ENCODE measurements at places on chromosomes 6 and 20.

DNA sequence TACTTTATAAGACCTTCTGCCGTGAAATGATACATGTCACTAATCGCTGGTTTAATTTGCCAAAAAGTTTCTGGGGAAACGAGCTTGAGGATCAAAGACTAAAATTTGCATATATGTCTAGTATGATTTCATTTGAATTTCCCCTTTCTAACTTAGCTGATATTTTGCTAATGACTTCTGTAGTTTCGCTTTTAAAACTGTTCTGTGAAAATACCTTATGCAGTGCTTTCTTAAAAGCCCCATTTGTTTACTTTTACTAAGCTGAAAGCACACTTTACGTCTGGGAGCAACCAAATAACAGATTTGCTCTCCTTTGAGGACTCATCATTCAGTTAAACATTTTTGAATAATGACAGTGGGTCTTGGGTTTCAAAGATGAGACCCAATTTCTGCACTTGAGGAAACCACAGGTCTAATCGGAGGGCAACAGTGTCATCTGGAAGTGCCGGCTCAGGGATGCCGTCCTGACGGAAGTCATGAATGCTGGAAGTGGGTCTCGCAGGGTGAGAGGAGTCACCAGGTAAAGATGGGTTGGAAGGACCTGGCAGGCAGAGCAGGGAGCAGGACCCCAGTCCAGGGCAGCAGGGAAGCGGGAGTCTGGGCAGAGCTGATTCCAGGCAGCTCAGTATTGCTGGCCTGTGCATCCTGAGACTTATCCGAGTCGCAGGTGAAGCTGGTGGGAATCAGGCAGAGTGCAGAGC is 33.2 kb downstream of the PLEKHG1 start:
- no peak for DNase-seq

GRCh38 chr20:43579861-43580793 is 10.6 kb upstream of the IFT52 start:
- DNase-seq: no peak

GRCh38 chr6:21526974-21527373 is 66.6 kb upstream of the SOX4 start:
- DNase-seq: no peak

DNA sequence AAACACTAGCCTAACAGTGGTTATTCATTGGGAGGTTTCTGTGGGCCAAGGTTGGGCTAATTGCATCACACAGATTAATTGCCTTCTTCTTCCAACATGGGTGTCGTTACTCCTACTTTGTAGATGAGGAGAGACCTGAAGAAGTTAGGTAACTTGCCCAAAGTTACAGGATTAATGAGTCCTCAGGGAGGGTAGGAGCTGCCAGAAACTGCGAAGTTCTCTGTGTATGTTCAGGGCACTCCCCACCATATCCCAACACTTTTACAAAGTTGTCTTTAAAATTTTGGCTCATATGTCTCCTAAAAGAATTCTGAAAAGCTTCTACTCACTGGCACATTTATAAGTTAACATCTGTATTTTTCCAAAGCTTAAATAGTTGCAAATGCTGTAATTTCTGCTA is 323.5 kb upstream of the HSF2 start:
- no peak for DNase-seq

DNA sequence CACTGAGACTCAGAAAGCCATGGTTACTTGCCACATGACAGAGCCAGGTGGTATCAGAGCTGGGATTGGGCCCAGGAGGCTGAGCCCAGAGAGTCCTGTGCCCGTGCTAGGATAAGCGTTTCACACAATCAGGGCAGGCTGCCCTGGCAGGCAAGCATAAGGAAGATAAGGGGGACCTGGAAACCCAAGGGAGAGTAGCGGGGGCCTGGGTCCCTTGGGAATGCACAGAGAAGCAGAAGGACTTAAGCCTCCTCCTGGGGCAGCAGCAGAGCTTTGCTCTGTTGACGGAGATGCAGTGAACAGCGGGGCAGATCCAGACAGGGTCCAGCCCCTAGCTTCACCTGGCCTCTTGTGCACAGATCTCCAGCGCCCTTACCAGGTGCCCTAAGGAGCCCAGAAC is 8.7 kb downstream of the TRIB3 start:
- DNase-seq: no peak

DNA sequence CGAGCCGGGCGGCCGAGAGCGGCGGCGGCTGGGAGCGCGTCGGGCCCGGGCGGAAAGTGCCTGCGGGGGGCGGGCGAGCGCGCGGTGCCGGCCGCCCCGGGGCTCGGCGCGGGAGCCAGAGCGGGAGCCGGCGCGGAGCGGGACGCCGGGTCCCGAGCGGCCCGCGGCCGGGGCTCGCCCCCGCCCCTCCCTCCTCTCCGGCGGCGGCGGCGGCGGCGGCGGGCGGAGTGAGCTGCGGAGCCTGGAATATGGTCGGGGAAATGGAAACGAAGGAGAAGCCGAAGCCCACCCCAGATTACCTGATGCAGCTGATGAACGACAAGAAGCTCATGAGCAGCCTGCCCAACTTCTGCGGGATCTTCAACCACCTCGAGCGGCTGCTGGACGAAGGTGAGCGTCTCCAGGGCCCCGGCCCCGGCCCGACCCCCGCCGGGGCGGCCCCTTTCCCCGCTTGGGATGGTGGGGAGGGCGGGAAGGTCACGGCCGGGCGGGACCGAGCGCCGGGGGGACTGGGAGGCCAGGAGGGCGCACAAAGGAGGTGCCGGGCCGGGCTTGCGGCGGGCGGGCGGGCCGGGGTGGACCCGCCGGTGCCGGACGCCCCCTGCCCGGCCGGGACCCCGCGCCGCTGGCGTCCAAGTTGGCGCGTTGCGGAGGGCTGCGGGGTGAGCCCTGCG is 565 bp downstream of the QKI start:
- DNase-seq: no peak

- DNase-seq: no peak
Observed at GRCh38 chr6:71222671-71223070, 65.9 kb upstream of the OGFRL1 start.

DNA sequence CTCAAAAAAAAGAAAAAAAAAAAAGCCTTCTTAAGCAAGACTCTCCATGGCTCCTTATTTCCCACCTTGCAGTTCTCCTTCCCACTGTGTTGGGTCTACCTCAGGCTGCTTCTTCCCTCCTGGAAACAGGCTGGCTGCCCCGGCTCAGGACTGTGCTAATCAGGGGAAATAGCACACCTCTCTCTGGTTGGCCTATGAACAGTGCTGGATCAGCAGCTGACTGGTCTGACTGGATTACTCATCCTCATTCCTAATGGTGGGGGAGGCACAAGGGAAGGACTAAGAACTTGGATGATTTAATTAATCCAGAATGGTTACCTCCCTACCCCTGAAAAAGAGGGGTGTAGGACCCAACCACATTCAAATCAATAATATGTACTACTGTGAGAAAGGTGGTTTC is 3.9 kb upstream of the SRSF3 start:
- DNase-seq: no peak

- DNase-seq: no peak
Observed at GRCh38 chr6:160667639-160668481, 3.8 kb upstream of the LPA start.

All from vagina (tissue), 2 donors.